G401 (cell line): ENCODE measurements at places on chromosomes 7 and 10. TPM values are rescaled to one million over a fixed set of nuclear protein-coding genes. Genes with fewer than 3 reads are reported as not detected.
A peak's percentile ranks its signal among the peaks of the same experiment; 100 is the strongest.

GRCh38 chr7:44236333-44236728, 35.6 kb downstream of the YKT6 start:
- no peak for DNase-seq

DNA sequence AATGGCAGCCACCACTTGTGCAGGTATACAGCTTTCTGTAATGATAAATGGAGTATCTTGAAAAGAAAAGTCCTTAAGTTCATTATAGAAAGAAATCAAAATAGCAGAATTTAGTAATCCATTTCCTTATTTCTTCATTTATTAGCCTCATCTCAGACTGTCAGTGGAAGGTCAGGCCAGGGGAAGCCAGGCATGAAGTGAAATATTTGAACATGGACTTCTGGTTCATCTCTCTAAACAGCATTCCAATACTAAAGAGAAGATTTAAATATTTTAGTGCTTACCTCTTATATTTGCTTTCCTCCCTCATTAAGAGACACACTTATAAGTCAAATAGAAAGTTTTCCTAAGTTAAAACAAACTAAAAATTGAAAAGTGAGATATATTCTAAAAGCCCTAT, 26.8 kb downstream of the TRDMT1 start:
- no peak for DNase-seq

GRCh38 chr10:125157505-125157904, 2.9 kb downstream of the CTBP2 start:
- DNase-seq = peak; percentile 23

DNA sequence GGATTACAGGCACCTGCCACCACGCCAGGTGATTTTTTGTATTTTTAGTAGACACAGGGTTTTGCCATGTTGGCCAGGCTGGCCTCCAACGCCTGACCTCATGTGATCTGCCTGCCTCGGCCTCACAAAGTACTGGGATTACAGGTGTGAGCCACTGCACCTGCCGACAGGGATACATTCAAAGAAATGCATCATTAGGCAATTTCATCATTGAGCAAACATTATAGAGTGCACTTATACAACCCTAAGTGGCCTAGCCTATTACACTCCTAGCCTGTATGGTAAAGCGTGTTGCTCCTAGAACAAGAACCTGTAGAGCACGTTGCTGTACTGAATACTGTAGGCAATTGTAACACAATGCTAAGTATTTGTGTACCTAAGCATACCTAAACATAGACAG, 350.3 kb downstream of the GALNT17 start:
- DNase-seq = no peak

- no peak for DNase-seq
Observed at GRCh38 chr10:132988988-132989387, 46.6 kb upstream of the CFAP46 start.

- no peak for DNase-seq
Observed at GRCh38 chr7:73572767-73573186, 5.6 kb downstream of the TBL2 start.

GRCh38 chr7:82079527-82079926, 309.7 kb upstream of the HGF start:
- no peak for DNase-seq

- no peak for DNase-seq
Observed at GRCh38 chr7:100266576-100267354, 40.7 kb upstream of the SPDYE3 start.

- DNase-seq = no peak
Observed at GRCh38 chr7:94906065-94906851, 1.1 kb upstream of the PPP1R9A start.

DNA sequence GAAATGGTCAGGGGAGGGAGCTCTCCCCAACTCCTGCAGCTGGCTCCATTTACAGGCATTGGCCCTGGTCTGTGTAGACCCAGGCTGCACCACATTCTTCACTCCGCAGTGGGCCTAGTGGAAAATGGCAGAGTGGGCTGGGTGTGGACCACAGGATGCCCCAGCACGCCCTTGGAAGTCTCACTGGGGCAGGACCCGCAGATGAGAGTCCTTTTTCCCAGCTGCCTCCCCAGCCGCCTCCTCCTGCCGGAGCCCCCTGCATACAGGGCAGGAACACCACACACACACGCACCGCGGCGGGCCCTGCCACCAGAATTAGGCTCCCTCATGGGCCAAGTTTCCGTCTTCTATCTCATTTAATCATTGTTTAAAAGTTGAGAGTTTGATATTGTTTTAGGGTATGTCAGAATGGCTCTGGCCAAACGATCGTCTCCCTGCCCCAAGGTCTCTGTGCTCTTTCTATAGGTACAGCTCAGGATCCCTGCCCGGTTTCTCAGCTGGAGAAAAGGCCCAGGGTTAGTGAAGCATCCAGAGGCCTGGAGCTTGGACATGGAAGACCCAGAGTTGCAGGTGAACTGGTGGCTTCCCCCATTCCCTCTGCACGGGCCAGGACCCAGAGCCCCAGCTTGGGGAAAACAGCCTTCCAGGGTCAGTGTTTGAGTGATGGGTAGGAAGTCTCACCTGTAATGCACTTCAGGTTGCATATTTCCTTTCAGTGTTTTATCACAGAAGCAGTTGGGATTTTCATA, 42.0 kb downstream of the ZNF467 start:
- no peak for DNase-seq

GRCh38 chr10:12500381-12501303, 151.3 kb downstream of the CAMK1D start:
- no peak for DNase-seq

- no peak for DNase-seq
Observed at GRCh38 chr10:105658696-105659095, 1017.6 kb downstream of the SORCS3 start.

- DNase-seq = no peak
Observed at GRCh38 chr10:93722550-93722949, 20.2 kb upstream of the FRA10AC1 start.

DNA sequence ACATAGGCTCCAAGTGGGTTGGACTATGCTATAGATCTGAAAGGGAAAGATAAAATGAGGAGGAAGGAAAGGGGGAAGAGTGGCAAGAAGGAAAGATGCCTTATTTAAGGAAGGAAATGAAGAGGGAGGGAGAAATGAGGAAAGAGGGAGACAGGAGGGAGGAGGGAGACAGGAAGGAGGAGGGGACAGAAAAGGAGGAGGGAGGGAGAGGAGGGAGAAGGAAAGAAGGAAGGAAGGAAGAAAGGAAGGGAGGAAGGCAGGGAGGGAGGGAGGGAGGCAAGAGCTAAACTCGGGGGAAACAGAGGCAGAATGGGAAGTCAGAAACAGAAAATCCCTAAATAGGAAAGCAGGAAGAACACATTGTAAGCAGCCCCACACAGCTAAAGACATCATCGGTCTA, 67.4 kb downstream of the KIAA1549 start:
- DNase-seq = no peak

- DNase-seq = no peak
Observed at GRCh38 chr7:128197989-128198580, 43.0 kb upstream of the LEP start.

GRCh38 chr10:104678658-104679057, 37.6 kb downstream of the SORCS3 start:
- DNase-seq = no peak

- peak; percentile 55 for DNase-seq
Observed at GRCh38 chr10:28367929-28368484, 65.1 kb upstream of the MPP7 start.

DNA sequence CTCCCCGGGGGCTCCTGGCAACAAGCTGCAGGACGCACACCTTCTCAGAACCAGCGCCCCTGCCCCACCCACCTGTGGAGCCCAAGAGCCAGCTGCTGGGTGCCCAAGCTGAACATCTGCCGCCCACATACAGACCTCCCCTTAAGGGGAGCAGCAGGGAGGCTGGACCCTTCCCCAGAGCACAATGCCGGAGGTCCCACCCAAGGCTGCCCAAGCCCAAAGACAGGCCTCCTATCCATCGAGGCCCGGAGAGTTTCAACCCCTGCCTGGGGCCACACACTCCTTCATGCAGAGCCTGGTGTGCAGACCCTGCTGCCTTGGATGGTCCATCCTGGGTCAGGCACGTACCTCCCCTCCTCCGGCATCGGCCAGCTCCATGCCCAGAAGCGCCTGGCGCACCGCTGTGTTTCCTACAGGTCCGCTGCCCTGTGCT, 48.7 kb downstream of the VIPR2 start:
- DNase-seq = no peak

GRCh38 chr7:142808802-142809583, 38.2 kb downstream of the PRSS2 start:
- no peak for DNase-seq

DNA sequence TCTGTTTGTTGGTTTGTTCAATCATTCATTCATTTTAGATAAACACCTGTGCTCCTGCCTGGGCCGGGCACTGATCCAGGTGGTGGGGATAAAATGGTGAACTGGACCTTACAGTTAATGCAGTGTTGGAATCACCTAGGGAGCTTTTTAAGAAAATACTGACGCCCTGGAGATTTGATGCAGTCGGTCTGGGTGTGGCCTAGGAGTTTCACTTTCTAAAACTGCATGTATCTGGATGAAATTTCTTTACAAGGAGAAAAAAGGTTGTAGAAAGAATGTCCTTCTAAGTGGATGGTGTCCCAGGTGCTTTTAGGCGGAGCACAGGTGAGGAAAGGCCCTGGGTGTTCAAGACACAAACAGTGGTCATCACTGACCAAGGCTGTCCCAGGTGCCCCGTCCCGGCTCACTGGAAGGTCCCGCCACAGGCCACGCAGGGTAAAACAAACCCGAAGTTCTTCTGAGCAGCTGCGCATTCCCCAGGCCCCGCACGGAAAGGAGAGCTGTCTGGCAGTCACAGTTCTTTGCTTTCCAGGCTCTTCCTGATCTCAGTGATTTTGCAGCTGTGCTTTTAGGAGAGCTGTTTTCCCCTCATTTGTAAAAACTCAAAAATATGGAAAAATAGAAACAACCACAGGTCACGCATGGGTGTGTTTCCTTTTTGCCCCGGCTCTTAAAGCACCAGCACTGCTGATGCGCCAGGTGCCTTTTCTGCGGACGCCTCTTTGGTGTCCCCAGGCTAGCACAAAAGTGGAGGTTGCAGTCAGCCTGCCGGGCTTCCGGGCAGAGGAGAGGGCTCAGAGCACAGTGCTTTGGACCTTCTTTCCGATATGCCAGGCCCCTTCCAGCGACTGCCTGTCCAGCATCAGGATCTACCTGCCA, 161.9 kb downstream of the GRK5 start:
- no peak for DNase-seq

DNA sequence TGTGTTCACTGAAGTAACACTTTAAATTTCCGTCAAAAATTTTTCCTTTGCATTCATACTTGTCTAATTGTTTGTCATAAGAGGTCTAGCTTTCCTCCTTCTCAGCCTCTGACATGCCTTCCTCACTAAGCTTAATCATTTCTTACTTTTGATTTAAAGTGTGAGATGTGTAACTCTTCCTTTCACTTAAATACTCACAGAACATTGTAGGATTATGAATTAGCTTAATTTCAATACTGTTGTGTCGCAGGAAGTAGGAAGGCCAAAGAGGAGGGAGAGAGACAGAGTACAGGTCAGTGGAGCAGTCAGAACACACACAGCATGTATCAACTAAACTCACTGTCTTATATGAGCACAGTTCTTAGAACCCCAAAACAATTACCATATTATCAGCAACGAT, 99.0 kb downstream of the SRPK2 start:
- DNase-seq = no peak

The OR2A12 gene
- not detected in 2 replicates for total RNA-seq

The UBTD1 gene
- 32.5 and 39.5 TPM in 2 replicates for total RNA-seq

The ZNF479 gene
- total RNA-seq = not detected in 2 replicates

The RBM20 gene
- 2.4 and 2.7 TPM in 2 replicates for total RNA-seq

The DYNC1I1 gene
- total RNA-seq = not detected in 2 replicates

The PTPRN2 gene
- not detected in 2 replicates for total RNA-seq

The C7orf57 gene
- total RNA-seq = 0.47 and 0.49 TPM in 2 replicates

The CADPS2 gene
- 0.25 and 0.31 TPM in 2 replicates for total RNA-seq
